ENCODE measurements at places on chromosomes 5 and 9.

GRCh38 chr5:168676501-168676900, 97.3 kb upstream of the PANK3 start:
- DNase-seq, result no peak

DNA sequence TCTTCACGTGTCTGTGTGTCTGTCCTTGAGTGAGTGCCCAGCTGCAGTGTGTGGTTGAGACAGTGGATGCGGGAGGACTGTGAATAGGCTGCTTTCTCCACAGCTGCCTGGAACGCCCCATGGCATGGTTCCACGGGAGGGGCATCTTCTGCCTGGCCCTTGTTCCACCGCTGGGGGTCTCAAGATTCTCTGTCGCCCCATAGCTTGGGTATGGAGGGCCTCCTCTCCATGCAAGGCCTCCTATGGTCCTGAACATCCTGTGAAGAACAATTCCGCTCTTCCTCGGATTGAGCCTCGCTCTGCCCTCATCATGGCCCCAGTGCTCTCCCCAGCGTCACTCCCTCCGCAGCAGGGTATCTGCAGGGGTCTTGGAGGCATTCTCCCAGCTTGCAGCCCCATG, 36.1 kb downstream of the COL5A1 start:
- no peak for DNase-seq

DNA sequence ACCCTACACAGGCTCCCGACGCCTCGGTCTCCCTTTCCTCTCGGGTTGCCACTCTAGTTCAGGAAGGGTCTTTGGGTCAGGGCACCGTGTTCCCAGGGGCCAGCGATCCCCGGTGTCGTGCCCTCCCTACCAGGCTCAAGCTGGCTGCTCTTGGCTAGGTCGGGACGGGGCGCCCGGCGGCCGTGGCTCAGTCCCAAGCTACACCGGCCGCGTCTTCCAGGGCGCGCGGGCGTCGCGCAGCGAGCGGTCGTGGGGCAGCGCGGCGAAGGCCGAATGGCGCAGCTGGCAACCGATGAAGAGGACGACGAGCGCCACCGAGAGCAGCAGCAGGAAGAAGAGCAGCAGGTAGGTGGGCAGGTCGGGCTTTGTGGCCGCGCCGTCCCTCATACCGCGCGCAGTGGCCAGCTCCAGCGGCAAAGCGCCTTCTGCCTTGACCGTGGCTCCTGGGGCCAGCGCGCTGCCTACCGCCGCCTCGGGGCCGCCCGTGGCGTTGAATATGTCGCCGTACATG, 892 bp downstream of the SMIM32 start:
- no peak for DNase-seq

DNA sequence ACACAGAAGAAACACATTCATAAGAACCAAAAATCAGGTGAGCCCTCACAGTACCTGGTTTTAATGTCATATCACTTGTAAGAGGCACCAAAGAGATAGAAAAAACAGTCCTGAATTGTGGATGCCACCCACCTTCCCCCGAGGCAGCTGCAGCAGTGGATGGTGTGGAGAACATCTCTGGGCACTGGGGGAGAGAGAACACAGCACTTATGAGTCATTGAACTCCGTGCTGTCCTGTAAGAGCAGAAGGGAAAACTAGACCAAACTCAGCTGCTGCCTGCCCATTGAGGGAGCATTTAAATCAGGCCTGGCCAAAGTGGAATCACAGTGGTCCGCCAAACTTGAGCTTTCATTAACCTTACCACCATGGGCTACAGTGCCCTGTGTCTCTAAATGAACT, 296.2 kb downstream of the SPATA31D1 start:
- DNase-seq, result no peak

- no peak for DNase-seq
Observed at GRCh38 chr9:89980600-89980999, 375.8 kb downstream of the GADD45G start.

DNA sequence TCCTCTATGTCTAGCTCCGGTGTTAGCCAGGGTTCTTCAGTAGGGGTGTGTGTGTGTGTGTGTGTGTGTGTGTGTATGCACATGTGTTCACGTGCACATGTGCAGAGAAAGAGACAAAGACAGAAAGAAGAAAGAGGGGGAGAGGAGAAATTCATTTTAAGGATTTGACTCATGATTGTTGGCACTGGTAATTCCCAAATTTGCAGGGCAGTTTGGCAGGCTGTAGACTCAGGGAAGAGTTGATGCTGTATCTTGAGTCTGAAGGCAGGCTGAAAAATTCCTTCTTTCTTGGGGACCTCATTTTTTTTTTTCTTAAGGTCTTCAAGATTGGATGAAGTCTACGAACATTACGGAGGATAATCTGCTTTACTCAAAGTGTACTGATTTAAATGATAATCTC, 335.7 kb downstream of the NSG2 start:
- no peak for DNase-seq

- no peak for DNase-seq
Observed at GRCh38 chr9:116234081-116234480, 80.5 kb downstream of the PAPPA start.

DNA sequence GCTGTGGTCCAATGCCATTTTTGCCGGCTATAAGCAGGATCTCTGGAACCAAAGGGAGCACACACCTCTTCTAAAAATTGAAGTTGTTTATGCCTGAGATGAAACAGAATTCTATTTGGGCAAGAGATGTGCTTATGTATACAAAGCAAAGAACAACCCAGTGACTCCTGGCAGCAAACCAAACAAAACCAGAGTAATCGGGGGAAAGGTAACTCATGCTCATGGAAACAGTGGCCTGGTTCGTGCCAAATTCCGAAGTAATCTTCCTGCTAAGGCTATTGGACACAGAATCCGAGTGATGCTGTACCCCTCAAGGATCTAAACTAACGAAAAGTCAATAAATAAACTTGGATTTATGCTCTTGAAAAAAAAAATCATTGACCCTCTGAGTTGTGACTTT, 178.7 kb downstream of the CEMIP2 start:
- no peak for DNase-seq

DNA sequence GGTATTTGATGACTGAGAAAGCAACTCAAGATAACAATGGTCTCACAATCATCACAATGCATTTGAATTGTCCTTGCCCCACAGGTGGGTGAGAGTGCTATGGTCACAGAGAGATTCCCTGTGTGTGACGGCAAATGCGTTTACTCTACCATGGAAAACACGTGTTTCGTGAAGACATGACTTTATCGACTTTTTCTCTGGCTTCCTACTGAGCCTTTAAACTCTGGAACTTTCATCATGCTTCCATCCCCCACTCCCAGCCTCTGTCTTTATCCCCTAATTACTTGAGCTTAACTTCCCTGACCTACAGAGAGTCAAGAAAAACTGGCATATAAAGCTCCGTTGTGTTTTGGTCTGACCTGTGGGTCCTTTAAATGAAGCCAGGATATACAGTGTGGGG, 414.1 kb upstream of the CLINT1 start:
- no peak for DNase-seq

GRCh38 chr5:14148890-14149671, 5.9 kb downstream of the TRIO start:
- DNase-seq, result no peak

DNA sequence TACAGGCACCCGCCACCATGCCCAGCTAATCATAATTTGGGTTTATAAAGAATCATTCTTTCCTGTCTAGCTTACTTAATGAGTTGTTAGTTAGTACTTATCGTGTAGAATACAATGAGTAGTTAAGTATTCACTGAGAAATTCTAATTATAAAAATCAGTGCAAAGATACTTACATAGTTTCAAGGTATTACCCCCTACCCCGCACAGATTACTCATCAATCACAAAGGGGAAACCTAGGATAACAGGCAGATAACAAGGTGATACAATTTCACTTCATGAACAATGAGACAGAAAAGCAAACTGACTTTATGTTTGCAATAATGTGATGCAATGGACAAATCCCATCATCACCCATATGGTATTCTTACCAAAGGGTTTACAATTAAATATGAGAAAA, 109.6 kb downstream of the FAM174A start:
- no peak for DNase-seq
